Thyroid gland (tissue), 4 donors: ENCODE measurements at places on chromosomes 1 and 21. TPM values are rescaled to one million over a fixed set of nuclear protein-coding genes. Genes with fewer than 3 reads are reported as not detected.
A peak's percentile ranks its signal among the peaks of the same experiment; 100 is the strongest.

DNA sequence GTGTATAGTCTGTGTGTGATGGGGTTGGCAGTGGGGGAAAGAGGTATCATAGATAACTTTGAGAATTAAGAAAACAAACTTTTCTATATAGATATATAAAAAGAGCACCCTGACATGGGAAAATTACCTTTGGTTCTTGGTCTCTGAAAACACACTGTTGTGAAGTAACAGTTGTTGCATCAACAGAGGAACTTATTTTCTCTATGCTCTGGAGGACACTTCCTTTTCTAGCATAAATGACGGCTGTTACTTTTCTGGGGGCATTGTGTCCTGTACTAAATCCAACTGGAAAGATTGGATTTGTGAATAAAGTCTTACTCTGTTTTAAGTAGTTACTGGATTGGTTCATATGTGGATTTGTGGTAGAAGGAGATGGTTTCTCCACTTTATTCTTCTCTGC, 12.6 kb downstream of the LRIF1 start:
- DNase-seq: no peak

- DNase-seq: no peak
These were observed 75.4 kb downstream of the PLD5 start for GRCh38 chr1:242448910-242449645.

DNA sequence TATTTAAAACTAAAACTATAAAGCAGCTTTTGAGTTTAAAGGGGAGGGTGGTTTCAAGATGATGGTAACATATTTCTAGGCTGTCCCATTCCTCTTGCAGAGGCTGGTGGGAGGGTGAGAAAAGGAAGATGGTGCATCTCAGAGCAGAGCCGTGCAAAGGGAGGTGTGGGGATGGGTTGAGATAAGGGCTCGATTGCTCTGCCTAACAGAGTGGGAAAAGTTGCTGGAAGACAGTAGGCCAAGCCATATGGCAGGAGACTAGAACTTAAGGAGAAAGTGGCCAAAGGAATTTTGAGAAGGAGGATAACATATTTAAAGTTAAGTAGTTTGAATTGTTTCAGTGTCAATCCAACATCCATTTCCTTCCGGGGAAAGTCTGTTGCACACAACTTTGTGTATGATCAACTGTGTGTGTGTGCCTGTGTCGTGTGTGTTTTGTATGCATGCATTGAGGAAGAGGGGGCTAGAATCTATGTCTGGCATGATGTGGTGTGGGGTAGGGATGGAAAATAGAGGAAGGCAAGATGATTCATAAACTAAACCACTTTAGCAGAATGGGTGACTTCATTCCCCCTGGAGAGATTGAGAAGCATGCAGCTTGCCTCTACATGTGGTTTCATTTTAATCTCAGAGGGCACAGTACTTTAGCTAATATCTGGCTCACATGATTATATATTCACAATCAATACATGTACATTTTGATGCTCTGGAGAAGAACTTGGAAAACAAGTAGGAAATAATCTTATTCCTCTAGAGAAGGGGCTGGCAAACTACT, 145.0 kb upstream of the DNAH14 start:
- no peak for DNase-seq

Gene ELF3
- total RNA-seq: 16.8 TPM

DNA sequence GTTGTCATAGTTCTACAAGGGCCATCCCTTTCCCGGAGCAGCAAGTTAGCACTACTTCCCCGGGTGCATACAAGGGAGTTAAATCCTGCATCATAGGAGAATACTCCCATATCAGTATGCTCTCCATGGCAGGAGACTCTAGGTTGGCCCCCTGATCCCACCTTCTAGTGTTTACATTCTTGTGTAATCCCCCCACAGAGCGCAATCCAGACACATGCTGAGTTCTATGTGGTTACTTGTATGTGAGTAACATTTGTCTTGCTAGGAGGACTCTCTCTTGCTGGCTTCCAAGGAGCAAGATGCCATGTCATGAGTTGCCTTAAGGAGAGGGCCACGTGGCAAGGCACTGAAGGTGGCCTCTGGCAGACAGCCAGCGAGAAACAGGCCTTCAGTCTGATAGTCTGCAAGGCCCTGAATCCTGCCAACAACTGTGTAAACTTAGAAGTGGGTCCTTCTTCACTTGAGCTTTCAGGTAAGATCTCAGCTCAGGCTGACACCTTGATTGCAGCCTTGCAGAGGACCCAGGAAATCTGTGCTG, 155.3 kb downstream of the CDC7 start:
- DNase-seq: no peak

DNA sequence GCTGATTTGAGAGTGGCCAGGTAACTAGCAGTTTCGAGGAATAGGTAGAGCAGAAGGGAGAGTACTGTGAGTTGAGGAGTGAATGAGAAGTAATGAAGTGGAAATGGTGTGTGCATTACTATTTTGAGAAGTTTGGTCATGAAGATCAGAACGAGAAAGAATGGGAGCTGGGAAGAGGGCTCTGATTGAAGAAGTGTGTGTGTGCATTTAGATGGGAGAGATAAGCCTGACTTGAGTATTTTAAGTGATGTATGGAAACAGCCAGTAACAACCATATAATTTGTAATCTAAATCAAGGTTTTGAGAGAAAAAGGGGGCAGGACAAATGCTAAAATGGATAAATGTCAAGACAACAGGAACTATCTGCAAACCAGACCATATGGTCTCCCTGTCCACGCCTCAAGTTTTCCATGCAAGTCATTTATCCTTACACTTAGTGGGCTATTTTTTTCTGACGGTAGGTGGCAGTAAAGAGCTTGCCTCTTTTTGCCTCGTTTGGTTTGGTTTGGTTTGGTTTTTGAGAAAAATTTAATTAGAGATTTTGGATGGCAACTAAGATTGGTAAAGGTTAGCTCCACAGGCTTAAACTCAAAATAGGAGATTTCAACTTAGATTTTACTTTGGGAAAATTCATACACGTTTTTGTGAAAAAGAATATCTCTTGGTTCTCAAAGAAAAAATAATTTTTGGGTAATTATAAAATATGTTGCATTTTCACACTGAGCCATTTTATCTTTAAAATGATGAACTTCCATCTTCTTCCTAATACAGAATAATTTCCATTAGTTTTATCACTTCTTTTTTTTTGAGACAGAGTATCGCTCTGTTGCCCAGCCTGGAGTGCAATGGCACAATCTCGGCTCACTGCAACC, 9.5 kb upstream of the B3GALNT2 start:
- peak; percentile 9 for DNase-seq

GRCh38 chr1:48442864-48443619, 29.0 kb downstream of the SPATA6 start:
- no peak for DNase-seq

DNA sequence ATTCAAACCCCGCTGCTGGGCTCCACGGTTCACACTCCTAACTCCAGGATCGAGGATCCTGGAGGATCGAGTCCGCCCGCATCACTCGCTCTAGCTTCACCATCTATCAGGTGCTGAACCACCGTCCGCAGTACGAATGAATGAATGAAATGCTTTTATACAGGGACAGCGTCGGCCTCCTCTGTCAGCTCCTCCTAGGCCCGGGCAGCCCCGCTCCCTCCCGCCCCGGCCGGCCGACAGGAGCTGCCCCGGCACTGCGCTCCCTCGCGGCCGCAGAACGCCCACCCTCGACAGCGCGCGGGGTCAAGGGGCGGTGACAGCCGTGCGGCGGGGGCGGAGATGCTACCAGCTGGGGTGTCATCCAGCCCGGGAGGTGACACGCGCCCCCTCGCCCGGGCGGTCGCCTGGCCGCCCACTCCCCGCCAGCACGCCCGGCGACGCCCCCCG, 520 bp downstream of the ZBTB17 start:
- peak; percentile 55 for DNase-seq

Gene CD1D
- total RNA-seq: 0.45 TPM

GRCh38 chr1:192689459-192689858, 53.5 kb downstream of the RGS13 start:
- DNase-seq: no peak

GRCh38 chr1:35592991-35593769, 20.1 kb downstream of the TFAP2E start:
- no peak for DNase-seq

GRCh38 chr1:218748071-218748470, 402.9 kb downstream of the TGFB2 start:
- DNase-seq: no peak

DNA sequence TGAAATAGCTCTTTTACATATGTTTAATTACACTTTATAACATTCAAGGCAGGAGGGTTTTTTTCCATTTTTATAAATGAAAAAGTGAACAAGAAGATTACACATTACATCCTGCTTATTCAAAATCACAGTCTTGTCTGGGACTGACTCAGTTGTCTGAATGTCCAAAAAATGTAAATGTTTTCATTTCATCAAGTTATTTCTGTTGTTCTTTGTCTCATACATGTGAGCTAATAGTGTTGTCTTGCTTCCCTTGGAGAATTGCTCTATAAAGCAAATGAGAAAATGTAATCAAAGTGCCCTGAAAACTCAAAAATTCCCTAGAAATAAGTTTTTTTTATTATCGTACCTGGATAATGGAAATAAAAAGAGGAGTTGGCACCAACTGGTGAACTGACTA, 242.9 kb downstream of the GRIK1 start:
- no peak for DNase-seq

DNA sequence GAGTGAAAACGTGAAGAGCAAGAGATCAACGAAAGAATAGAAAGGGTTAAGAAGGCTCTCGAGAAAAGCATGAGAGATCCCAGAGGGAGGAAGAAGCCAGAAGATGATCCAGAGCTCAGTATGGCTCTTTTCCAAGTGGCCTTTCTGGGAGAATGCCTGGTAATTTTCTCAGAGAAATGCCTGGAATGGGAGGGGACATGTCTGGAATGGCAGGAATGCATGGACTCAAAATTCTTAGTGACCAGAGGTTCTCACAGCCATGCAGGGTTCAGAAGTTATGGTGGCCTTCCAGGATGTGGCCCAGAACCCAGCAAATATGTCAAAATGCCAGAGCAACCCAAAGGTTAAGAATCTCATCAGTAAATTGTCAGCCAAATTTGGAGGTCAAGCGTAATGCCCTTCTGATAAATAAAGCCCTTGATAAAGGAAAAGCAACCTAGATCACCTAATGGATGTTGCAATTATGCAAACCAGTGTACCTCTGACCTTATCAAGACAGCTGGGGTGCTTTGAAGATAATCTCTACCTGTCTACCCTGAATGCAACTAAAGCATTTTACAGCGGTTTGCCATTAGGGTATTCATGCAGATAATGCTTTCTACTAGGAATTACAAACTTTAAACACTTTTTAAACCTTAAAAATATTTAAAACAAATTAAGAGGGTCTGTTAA, 53.1 kb downstream of the NBPF6 start:
- DNase-seq: no peak

- no peak for DNase-seq
These were observed 378.9 kb downstream of the KCNH1 start for GRCh38 chr1:210754878-210755665.

DNA sequence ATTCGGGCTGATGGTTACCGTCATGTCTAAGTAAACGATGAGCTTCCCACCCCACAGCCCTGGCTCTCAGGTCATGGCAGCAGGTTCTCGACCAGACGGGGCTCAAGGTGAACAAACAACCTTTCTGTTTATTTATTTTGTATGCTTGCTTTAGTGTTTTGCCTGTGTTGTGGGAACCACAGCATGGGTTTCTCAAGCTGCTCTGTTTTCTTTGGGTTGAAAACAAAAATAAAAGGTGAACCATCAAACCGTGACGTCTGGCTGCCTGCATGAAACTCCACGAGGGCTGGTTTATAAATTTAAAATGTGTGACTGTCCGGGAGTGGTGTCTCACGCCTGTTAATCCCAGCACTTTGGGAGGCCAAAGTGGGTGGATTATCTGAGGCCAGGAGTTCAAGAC, 28.0 kb downstream of the TMEM51 start:
- peak; percentile 11 for DNase-seq

- no peak for DNase-seq
These were observed 16.3 kb upstream of the ATP5PO start for GRCh38 chr21:33931799-33932390.
